Stimulated activated CD4-positive, alpha-beta T cell treated with anti-CD3 and anti-CD28 coated beads, TNF-alpha, amount 100 ng/mL, for 24 hours (primary cell): ENCODE measurements at places on chromosomes 11 and 22.
A peak's percentile ranks its signal among the peaks of the same experiment; 100 is the strongest.

GRCh38 chr22:49734882-49735281 is 92.8 kb downstream of the BRD1 start:
- no peak for DNase-seq

GRCh38 chr11:93295921-93296575 is 34.5 kb upstream of the DEUP1 start:
- DNase-seq: no peak

GRCh38 chr11:104819603-104820002 is 78.7 kb downstream of the CASP12 start:
- no peak for DNase-seq

GRCh38 chr22:30828187-30829155 is 133.8 kb downstream of the OSBP2 start:
- no peak for DNase-seq

GRCh38 chr22:17943533-17944249 is 80.7 kb downstream of the MICAL3 start:
- DNase-seq: no peak

DNA sequence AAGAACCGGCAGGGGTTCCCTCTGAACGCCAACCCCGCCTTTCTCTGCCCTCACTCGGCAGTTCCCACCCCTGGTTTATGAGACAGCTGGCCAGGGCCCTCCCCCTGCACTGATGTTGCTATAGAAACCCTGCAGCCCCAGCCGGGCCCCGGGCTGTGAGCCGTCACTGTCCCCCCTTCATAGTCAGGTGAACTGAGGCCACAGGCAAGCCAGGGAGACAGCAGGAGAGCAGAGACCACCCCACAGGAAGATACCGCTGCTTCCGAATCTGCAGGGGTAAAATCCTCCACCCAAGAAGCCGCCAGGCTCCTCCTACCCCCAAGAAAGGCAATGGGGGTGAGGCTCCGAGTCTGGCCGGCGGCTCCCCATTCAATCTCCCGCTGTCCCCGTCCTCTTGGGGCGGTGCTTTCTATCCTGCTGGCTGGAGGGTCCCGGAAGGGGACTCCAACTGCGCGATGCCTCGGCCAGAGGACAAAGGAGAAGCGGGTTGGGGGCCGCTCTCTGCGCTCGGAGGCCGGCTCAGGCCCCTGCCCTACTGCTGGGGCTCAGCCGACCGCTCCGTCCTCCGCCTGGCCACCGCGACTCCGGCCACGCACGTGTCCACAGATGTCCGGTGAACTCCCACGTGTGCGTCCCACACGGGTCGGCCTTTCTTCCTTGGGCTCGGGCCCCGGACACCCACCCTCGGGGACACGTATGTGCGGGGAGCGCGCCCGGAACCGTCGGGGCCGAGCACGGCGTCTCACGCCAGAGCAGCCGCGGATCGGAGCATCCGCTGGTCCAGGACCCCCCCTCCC is 587 bp downstream of the SLC25A22 start:
- peak; percentile 55 for DNase-seq

- DNase-seq: no peak
Measured at GRCh38 chr11:8814923-8815240, 96.1 kb upstream of the AKIP1 start.

GRCh38 chr22:39630721-39631120 is 60.2 kb downstream of the CACNA1I start:
- no peak for DNase-seq

DNA sequence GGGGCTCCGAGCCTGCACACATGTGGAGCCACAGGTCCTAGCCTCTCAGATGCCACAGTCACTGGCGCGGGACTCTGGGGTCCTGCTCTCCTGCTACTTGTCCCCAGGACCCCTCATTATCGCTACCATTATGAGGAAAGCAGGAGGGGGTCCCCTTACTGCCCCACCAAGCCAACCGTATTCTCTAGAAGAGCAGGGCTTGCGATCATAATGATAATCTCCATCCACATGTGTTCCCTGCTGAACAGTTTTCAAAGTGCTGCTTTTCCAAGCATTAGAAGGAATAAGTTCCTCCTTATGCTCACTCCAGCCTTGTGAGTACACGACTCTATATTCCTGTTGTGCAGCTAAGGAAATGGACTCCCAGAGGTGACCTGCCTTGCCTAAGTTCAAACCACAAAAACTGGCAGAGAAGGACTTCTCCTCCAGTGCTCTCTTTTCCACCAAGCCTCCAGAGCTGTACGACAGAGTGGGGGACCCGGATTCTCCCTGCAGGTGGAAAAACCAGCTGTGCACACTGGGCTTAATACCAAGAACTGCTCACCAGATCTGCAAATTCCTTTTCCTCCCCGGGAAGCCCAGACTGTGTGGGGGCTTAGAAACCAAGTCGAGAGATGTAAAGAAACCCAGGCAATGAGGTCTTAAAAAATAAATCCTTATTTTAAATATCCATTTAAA is 92.8 kb upstream of the DRD2 start:
- no peak for DNase-seq

- no peak for DNase-seq
Measured at GRCh38 chr11:21069909-21070308, 400.5 kb downstream of the NELL1 start.

GRCh38 chr11:2375341-2375853 is 1.7 kb upstream of the CD81 start:
- no peak for DNase-seq

DNA sequence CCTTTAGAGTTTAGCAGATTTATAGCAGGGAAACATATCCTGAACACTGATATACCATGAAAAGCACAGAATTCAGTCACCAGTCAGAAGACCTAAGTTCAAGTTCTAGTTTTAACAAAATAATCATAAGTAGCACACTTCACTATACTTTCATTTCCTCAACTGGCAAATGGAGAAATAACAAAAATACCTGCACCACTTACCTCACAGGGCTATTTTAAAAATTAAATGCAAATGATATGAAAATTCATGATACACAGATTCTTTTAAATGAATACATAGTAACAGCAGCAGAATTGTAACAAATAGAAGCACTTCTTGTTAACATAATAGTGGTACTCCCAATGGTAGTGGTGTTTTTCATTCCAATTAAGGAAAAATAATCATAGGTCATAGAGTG is 139.0 kb downstream of the FCHSD2 start:
- no peak for DNase-seq

GRCh38 chr11:3224401-3225057 is 5.9 kb upstream of the MRGPRG start:
- DNase-seq: no peak

DNA sequence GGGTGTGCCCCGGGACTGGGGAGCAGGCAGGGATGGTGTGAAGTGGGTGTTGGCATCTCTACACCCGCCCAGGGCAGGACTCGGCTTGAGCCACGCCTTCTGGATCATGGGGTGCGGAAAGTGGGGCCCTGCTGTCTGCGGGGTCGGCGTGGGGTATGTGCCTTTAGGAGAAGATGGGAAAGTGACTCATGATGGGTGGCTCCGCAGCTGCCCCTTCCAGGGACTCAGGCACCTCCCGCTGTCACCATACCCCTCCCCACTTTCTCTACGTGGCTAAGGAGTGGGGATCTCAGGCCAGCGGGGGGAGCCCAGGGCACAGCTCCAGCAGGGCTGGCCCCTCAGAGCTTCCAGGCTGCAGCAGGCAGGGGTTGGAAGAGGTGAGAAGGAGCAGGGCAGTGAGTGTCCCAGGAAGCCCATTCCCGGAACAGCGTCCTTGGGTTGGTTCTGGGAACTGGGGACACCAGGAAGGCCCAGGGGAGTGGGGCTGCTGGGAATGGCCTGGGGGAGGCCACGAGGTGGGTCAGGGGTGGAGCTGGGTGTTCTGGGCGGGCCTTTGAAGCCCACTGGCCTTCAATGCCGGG is 102.9 kb upstream of the FGF3 start:
- no peak for DNase-seq

GRCh38 chr11:128283451-128283850 is 303.9 kb downstream of the ETS1 start:
- DNase-seq: no peak

GRCh38 chr11:95531116-95531515 is 258.5 kb downstream of the FAM76B start:
- no peak for DNase-seq

DNA sequence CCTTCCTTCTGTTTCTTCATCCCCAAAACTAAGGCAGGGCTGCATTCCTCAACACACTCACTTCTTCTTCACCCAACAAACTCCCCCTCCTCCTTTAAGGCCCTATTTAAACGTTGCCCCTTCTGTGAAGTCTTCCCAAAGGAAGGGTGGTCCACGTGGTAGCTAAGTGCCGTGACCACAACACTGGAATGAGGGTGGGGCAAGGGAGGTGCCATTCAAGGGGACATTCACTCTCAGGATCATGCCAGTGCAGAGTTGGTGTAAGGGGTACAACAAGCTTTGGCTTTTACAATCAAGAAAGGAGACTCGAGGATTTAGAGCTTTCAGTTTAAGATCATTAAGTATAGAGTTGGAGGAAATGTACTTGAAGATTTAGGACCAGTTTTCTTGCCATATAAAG is 8.0 kb upstream of the MS4A10 start:
- no peak for DNase-seq

GRCh38 chr11:132888226-132888625 is 644.1 kb downstream of the OPCML start:
- DNase-seq: no peak

DNA sequence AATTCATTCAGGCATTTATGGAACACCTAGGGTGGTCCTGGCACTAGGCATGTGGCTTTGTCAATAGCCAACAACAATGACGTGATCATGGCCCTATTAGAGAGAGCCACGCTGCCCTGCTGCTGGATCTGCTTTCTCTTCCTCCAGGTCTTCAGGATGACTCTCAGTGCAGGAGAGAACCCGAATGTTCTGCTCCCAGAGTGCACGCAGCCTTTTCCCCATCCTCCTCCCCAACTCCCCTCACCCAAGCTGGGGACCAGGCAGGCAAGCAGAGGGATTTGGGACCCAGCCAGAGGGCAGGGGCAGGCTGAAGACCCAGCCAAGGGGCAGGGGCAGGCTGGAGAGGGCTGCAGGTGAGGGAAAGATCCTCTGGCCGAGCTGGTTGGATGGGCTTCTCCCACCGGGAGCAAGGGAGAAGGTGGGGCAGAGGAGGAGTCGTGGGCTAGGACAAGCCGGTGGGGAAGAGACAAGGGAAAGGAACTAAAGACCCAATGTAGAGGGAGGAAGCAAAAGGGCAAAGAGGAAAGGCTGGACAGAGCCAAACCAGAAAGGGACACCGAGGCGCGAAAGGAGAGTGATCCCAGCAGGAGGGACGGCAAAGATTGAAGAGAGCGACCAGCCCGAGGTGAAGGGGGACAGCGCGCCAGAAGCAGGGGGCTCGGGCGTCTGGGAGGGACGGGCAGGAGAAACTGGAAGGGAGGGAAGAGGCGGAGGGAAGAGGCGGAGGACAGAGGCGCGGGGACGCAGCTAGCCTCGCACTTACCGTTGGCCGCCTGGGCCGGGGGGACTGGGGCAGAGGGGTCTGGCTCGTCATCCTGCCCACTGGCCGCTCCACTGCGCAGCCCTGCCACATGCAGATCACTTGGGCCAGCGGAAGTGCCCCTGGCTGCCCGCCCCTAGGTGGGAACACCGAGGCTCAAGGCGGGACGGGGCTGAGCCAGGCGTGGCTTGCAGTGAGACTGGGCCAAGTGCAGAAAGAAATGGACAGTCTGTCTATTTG is at the start of gene KCTD14:
TSS of gene KCTD14 (minus strand) at position 880 of the 1,000 bp plus-strand sequence. CDS start at position 853, 27 bp downstream.
- no peak for DNase-seq

DNA sequence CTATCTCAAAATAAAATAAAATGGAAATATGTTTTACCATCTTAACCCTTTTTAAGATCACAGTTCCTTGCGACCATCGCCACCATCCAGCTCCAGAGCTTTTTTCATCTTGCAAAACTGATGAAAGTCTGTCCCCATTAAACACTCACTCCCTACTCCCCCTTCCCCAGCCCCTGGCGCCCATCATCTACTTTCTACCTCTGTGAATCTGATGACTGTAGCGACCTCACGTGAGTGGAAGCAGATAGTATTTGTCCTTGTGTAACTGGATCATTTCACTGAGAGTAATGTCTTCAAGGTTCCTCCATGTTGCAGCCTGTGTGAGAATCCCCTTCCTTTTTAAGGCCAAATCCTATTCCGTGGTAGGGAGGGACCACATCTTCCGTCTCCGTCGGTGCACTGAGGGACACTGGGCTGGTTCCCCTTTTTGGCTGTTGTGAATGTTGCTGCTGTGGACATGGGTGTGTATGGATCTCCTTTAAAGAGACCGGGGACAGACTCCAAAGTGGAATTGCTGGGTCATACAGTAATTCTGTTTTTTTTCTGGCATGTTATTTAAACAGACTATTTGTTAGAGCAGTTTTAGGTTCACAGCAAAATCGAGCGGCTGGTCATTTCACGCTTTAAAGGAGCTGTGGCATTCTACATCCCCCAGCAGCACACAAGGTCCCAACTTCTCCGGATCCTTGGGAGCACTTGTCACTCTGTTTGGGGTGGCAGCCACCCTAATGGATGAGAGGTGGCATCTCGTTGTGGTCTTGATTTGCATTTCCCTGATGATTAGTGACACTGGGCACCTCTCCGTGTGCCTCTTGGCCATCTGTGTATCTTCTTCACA is 120.0 kb downstream of the KCNQ1 start:
- no peak for DNase-seq

- DNase-seq: no peak
Measured at GRCh38 chr11:81644239-81644840, 1089.3 kb downstream of the FAM181B start.
